ENCODE measurements at places on chromosomes 2 and 18.

DNA sequence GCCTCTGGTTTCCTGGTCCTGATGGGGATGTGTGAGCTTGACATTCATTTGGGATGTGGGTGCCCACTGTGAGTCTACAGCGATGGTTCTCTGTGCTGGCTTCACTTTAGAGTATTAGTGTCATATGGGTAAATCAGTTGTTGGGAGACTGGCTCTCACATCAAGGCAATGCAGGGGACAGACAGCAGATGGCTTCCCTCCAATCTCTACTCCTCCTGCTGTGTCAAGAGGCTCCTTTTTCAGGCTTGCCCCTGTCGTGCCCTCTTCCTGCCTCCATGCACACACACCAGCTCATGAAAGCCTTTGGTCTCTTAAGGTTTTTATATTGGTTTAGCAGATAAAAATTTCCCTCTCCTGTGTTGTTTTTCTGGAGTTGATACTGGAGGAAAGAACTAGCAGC, 315.6 kb downstream of the RDH14 start:
- peak; percentile 8 for DNase-seq

DNA sequence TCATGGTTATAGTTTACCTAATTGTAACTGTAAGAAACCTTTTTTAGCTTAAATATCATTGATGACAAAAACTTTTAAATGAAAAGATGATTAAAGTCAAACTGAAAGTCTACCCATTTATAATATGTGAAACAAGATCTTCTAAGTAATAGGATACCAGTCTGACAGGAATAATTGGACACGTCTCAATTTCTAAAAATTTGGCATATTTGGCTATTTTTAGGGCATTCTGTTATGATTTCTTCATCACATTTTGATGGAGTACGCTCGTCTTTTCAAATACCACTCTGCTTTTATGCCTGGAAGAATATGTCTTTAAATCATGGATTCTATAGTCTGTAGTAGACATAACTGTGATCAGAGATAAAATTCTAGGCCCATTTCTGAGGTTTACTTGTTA, 1.3 kb downstream of the R3HDM1 start:
- no peak for DNase-seq

GRCh38 chr2:141362311-141362710, 768.5 kb downstream of the LRP1B start:
- DNase-seq, result no peak

- no peak for DNase-seq
Observed at GRCh38 chr18:22363867-22364463, 53.8 kb downstream of the CTAGE1 start.

- DNase-seq, result peak; percentile 30
Observed at GRCh38 chr2:39660612-39661236, 5.0 kb upstream of the TMEM178A start.

DNA sequence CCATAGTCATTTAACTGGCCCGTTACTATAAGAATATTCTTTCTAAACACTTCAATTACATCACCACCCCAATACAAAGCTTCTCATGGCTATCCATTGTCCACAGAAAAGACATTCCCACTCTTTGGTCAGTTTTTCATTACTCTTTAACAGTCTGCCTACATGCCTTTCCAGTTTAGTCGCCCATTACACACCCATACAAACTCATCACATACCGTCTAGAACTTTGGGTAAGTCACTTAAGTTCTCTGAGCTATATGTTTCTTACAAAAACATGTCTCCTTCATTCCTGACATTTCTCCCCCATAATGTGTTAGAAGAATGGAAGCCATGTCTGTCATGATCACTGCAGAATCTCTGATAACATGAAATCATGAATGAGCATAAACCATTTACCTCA, 108.2 kb upstream of the STK17B start:
- DNase-seq, result no peak

DNA sequence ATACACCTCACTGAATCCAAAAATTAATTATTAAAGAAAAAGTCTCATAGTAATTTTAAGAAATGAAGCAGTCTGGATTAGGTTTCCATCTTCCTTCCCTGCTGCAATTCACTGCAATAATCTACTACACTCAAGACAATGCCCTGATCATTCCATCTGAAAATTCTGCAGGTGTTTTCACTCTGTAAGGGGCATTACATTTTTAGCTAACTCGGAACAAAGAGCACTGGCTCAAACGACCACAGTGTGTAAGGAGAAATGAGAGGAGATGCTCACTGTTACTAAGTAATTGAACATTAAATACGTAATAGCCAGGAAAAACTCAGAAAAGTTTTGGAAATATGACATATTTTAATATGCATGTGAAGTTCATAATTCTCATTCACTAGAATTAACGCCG, 1.3 kb downstream of the B4GALT6 start:
- no peak for DNase-seq

DNA sequence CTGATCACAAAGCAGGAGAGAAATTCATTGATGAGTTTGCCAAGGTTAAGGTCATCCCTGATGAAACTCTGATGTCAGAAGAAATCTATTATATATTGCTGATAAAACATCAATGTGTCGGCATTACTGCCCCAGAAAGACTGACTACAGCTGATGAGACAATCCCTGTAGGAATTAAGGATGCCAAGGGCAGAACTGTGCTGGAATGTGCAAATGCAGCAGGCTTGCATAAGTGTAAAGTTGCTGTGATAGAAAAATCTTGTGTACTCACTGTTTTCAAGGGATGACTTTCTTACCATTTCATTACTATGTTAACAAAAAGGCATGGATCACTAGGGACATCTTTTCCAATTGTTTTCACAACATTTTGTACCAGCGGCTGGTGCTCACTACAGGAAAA, 19.7 kb upstream of the MARCO start:
- DNase-seq, result no peak
